ENCODE measurements at places on chromosomes 11 and 22.

- DNase-seq = no peak
These were observed 9.9 kb downstream of the LSP1 start for GRCh38 chr11:1862588-1863351.

DNA sequence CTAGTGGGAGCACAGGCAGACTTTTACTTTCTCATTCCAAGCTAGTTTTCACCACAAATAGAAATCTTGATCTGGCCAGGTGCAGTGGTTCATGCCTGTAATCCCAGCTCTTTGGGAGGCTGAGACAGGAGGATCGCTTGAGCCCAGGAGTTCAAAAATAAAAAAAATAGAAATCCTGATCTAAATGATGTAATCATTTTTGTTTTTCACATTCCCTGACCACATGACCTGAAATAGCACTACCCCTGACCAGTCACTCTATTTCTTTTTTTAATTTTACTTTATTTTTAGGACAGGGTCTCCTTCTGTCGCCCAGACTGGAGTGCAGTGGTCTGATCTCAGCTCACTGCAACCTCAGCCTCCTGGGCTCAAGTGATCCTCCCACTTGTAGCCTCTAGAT lies 2.3 kb upstream of the TCN2 start:
- DNase-seq = no peak

- DNase-seq = no peak
These were observed 15.1 kb upstream of the CABP7 start for GRCh38 chr22:29704528-29705285.

DNA sequence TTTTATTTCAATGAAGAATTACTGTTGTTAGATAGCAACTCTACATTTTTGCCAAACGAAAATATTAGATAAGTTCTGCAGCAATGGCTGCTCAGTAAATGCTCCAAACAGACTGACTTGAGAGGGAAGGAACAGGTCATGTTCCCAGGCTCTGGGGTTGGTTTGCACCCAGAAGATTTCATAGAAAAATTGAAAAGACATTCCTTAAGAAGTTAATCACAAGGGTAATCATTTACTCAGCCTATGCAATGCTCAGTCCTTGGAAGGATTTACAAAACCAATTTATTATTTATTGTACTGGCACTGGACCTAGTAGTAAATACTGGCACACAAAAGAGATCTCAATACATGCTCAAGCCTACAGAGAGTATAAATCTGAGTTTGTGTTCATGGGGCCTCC lies 179.1 kb upstream of the MTNR1B start:
- DNase-seq = no peak

GRCh38 chr11:118115048-118115447 lies 28.3 kb upstream of the SMIM35 start:
- no peak for DNase-seq
